RWPE2 (cell line): ENCODE measurements at places on chromosomes 3 and 15.

DNA sequence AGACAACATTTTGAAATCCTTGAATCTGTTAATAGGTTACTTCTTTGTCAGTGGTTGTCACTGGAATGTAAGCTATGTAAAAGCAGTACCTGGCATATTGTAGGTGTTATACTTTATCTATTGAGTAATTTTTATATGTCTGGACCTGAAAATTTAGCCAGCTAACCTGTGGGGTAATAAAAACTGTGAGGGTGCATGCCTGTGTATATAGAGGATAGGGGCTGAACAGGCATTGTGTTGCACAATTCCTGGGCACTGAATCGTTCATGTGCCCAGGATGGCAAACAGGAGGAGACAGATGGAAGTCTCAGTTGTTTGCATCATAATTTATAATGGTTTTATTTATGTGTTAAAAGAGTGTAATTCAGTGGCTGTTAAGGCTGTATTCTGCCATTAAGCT lies 67.1 kb downstream of the ARMC8 start:
- DNase-seq = no peak

DNA sequence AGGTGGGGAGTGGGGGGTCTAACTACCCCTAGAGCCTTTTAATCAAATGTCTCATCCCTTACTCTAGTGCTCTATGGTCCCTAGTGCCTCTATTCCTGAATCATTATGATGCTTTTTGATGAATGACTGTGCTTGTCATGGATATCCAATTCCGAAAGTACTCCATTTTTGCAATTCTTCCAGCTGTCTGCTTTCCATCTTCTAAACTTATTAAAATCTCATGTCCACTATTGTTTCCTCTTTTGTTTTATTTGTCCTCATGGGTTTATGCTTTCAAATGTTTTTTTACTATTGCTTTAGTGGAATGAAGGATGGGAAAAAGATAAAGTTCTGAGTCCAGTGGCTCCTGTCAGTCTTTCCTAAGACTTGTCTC lies 77.2 kb upstream of the KCNMB2 start:
- no peak for DNase-seq

- no peak for DNase-seq
Observed at GRCh38 chr3:35070088-35070487, 569.2 kb upstream of the ARPP21 start.

DNA sequence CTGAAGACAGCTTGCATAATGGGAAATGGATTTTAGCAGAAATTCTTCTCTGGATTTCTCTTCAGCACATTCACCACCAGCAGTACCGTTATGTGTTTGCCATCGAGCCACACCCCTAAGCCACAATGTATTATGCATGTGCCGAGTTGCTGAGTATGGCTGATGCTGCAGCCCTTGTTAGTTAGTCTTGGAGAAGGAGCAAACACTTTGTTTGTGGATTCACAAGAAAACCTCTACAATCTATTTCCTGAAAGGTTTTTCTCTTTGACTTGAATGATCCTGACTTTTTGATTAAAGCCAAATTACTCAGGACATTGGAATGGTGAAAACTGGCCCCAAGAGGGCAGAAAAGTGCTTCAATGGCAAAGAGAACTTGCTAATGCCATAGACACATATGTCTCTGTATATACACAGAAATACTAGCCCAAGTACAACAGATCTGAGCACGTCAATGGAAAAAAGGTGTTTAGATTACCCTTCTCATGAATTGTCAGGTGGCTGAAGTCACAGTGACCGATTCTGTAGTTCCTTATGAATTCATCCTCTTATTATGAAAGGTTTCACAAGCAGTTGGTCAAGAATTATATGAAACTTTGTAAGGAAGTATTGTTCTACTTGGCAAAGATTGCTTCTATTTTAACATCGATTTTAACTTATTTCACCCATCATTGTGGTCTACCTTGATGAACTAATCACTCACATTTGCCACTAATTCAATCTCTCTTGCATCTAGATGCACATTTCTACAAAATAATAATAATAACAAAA lies 103.0 kb downstream of the P3H2 start:
- no peak for DNase-seq

DNA sequence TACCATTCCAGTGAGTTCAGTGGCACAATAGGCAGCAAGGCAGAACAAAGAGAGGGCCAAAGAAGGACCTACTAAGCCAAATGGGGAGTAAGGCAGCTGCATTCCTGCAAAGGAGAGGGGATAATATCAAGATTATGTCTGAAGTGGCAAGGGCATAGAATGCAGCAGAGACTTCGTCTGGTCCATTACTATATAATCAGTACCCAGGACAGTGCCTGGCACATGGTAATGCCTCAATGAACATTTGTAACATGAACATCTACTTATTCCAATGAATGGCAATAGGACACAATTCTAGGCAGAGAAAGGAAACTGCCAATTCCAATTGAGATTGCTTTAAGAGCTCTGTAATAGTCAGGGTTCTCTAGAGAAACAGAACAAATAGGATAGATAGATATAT lies 82.1 kb upstream of the STAC start:
- no peak for DNase-seq

- DNase-seq = no peak
Observed at GRCh38 chr3:136952292-136952691, 5.5 kb upstream of the IL20RB start.

DNA sequence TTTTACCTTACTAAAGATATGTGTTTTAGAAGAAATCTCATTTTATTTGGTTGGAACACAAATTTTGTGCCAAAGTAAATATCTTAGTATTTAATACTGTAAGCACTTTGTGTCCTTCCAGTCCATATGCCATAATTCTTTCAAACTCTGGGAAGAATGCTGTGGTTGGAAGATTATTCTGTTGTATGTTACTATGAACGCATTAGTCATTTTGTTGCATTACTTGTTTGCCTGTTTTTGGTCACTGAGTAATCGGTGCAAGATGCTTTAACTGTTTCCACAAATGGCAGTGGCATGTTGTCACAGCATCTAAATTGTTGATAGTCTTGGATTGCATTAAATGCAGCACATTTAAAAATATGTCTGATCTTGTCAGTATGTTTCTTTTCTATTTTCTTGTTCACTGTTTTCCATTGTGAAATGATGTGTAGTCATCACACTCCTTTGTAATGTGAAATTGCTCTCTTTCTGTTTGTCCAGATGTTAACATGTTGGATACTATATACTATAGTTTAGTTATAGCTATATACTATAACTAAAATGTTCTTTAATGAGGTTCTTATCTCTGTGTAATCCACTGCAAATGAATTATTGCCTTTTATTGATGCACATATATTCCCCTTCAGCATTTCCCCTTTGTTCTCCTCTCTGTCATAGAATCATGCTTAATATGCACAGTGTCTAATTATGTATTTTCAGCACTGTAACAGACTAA lies 89.9 kb upstream of the FLNB start:
- DNase-seq = no peak
